Fibroblast of skin of scalp (primary cell): ENCODE measurements at places on chromosomes 5 and 9.

DNA sequence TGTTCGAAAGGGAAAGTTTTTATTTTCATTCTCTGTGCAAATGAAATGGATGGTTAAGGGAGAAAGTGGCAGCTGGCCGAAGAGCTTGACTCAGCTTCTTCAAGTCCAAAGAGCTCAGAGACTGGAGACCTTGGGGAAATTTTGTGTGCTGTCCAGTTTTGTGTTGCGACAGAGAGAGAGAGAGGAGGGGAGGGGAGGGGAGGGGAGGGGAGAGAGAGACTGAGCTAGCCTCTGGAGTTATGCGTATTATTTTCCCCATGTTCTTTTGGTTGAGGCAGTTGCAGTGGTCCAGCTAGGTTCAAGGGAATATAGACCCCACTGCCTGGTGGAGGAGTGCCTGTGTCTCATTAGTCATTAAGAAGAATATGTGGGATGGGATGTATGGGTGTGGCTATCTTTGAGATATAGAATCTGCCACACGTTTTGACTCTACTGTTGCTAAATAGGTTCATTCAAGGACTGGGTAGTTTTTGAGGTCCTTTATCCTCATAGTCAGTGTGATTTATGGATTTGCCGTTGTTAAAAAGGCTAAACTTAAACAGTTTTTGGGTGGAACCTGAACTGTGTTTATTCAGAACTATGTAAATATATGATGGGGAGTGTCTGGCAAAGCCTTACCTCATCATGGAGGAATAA, 69.7 kb downstream of the ARHGAP26 start:
- no peak for DNase-seq

GRCh38 chr9:124455820-124456219, 5.6 kb downstream of the ADGRD2 start:
- no peak for DNase-seq

- no peak for DNase-seq
Observed at GRCh38 chr5:5536871-5537270, 114.4 kb downstream of the ICE1 start.

- peak; percentile 24 for DNase-seq
Observed at GRCh38 chr5:96096724-96097123, 135.1 kb upstream of the ELL2 start.

GRCh38 chr5:82365744-82366228, 87.6 kb upstream of the RPS23 start:
- DNase-seq: peak; percentile 74
